T-cell (primary cell): ENCODE measurements at places on chromosomes 2 and 18. TPM values are rescaled to one million over a fixed set of nuclear protein-coding genes. Genes with fewer than 3 reads are reported as not detected.

GRCh38 chr18:25169701-25170100, 182.3 kb downstream of the ZNF521 start:
- DNase-seq = no peak

DNA sequence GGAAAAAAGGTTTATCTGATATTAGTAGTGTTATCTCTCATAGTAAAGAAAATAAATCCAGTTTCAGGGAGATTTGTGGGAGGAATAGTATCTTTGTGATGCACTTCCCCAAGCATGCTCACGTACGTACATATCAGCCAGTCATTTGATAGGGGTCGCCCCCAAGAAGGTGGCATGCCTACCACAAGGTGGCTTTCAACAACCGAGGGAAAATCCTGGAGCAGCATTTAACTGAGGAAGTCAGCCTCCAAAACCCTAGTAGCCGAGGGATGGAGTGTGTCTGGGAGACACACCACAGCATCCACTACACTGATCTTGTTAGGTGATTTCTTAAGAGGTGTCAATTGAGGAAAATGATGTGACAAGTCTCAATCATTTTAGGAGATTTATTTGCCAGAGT, 623.9 kb downstream of the NYAP2 start:
- DNase-seq = no peak

DNA sequence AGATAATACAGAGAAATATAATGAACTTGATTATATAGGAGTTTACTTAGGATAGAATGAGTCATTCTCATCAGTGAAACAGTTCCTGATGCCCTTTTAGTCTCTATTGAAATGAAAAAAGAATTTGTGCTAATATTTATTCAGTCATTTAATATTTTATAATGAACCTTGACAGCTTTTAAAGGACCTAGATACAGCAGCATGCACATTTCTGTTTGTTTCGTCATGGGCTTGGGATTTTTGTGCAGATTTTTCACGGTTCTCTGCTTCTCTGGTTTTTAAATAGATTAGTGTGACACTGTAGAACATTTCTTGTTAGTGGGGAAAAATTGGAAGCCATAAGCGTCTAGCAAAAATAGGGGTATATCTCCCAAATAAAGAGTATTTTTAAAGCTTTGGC, 60.7 kb downstream of the NABP1 start:
- no peak for DNase-seq

- no peak for DNase-seq
These were observed 62.0 kb upstream of the FZD5 start for GRCh38 chr2:207831584-207832248.

DNA sequence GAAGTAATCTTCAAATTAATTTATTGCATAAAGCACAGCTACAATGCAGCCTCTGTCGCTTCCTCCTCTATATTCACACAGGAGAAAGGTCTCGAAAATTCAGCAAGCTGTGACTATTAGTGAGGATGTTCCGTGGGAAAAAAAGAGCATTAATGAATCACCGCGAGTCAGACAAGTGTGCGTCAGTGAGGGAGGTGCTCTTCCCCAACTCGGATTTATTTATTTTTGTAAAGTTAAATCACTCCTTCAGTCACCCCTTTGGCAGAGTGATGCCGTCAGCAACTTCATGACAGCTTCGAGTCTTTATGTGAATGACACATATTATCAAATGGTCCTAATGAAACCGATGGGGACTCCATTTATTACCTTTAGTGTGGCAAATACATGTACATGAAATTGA, 648.9 kb upstream of the SALL3 start:
- no peak for DNase-seq

DNA sequence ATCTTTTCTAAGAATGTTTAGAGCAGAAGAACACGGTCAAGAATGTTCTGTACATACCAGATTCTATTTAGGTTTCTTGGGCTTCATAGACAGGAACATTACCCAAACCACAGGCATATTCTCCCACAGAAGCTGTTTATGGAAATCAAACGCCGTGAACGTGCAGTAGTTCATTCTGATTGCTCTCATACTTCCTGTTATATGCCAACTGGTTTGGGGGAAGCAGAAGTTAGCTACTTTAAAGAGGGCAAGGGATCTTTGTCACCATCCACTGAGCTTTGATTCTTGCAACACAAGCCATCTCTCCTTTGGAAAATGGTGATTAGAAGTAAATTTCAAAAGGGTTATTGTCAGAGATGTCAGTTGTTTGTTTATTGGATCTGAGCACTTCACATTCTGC, 182.2 kb upstream of the NRP2 start:
- no peak for DNase-seq

GRCh38 chr2:114192362-114192761, 250.1 kb upstream of the DPP10 start:
- DNase-seq = no peak

DNA sequence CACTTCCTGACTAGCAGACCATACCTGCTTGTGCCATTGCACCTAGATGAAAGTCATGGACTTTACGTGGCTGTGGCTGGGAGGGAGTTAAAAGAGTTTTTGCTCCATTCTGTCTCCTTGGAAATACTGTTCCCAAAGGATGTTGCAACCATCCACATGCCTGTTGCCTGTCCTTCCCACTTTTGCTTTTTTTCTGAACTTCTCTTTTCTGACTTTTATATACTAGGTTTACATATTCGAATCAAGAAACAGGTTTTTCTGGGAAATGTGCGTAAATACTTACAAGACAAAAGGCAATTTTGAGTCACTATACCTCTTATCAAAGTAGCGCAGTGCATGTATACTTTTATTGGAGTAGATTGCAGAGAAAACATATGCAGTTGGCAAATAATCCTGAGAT, 244.8 kb downstream of the PRKCE start:
- DNase-seq = no peak

DNA sequence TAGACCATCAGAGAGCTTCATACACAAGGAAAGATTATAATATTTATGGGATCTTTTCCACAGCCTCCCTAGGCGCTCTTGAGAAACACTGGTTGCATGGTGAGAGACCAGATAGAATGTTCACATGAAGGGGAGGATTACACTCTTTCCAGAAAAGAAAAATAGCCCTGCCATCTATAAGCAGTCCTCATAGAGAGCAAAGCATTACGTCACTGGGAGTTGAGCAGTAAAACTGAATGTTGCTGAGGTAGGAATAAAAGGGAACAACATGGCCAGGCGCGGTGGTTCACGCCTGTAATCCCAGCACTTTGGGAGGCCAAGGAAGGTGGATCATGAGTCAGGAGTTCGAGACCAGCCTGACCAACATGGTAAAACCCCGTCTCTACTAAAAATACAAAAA, 1934.3 kb downstream of the SUCLG1 start:
- no peak for DNase-seq

- DNase-seq = peak; percentile 67
These were observed 9.7 kb downstream of the ITGA4 start for GRCh38 chr2:181466661-181467576.

- DNase-seq = no peak
These were observed 89.0 kb upstream of the RBMS1 start for GRCh38 chr2:160582490-160583145.

DNA sequence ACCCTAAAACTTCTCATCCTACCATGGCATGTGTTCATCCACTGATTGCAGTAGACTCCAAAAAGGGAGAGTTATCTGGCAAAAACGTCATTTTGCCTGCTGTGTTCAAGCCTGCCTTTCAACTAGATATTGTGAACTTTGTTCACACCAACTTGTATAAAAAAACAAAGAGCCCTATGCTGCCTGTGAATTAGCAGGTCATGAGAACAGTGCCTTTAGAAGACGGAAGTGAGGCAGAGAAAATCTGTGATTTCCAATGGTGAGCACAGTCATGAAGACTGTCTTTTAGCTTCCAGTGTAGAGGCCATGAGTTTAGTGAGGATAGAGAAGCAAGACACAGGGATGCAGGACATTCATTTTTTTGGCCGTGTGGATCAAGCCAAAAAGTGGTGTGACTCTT, 103.6 kb upstream of the PGAP1 start:
- no peak for DNase-seq

DNA sequence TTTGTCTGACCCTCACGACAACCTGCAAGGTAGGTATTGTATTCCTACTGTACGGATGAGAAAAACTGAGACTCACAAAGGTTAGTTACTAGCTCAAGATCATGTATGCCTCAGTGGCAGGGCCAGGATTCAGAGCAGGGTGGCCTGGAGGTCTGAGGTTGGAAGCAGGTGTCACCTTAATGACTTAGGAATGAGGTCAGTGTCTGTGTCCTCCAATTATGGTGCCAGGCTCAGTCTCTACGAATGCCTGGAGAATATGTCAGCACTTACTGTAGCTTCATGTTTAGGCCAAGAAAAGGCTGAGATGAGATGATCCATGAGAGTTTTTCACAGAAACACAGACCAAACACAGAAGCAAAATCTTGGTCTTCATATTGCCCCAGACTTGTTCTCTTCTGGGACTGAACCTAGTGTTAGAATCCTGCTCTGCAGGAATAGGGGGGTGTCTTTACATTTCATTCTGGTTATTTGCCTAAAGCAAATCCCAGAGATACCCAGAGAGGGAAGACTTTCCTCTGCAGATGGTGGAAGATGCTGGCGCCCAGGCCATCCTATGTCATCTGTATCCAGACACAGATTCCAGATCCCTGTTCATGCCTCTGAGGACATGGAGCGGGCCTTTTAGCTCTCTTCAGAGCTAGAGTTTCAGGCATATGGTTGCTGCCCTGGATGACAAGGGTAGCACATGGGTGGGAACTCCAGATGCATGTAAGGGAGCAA, 16.3 kb upstream of the RAB10 start:
- DNase-seq = no peak

DNA sequence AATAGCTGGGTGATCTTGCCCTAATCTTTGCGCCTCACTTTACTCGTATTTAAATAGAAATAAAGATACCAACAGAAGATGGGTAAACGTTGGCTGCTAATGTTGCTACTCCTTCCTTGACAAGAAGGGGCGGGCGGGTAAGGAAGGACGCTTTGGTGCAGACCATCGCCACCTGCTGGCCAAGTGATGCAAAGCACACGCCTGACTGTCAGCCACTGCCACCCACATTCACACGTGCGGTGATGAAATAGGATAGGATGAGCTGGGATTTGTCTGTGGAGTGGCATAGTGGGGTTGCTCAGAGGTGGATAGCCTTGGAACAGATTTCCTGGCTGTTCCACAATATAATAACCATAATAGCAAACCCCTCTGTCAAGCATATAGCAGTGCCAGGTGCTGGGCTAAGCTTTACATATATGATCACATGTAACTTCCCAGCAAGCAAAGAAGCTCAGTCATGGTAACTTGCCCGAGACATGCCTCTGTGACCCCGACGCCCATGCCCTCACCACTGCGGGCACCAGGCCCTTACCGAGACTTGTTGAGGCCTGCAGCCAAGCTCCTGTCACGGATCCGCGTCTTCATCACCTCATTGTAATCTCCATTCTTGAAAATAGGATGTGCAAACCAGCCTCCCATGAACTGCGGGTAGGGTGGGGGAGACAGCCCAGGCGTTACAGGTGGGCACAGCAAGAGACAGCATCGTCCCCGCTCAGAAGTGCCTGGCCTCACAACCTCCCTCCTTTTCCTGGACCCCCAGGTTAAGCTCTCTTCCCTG, 39.3 kb downstream of the LCT start:
- peak; percentile 76 for DNase-seq

DNA sequence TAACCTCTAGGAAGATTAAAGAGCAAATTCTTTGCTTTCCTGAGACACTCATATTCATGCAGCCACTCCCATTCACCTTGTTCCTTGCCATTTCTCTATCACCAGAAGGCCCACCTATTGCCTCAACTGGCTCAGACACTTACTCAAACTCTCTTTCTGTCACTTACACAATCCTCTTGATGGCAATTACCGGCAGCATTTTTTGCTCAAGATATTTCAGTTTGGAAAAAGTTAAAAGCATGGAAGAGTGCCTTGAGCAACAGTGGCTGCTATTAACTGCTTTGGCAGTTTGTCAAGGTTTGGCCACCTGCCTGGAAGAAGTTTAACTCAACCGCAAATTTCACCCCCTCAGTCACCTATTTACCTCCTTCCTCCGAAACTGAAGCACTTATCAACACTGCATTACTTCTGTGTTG, 1104.0 kb upstream of the PIK3C3 start:
- DNase-seq = no peak

DNA sequence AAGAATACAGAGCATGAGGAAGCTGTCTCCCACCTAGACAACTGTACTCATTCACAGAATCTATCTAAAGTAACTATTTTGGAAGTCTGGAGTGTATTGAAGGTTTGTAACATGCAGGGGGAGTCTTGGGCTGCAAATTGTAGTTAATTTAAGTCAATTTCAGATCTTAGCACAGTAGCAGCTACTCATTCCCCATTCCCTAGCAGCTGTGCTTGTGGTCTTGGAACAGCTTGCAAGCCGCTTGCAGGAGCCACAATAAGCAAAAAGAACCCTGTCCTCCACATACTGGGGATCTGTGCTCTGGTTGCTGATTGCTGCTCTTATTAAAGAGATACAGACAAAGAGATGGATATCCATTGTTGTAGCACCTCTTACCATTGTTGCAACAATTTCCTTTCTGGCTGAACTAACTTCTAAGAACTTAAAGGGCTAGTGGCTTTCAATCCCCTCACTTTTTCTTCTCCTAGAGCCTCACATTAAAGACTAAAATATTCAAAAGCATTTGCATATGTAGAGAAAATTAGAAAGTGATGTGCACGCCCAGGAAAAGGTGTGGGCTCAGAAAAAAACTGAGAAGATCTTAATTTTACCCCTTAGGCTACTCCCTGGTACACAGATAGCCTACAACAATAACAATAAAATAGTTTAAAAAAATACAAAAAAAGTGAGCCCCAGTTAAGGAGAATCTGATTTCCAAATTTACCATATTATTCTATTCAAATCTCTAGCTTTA, 1775.1 kb upstream of the PIK3C3 start:
- no peak for DNase-seq

DNA sequence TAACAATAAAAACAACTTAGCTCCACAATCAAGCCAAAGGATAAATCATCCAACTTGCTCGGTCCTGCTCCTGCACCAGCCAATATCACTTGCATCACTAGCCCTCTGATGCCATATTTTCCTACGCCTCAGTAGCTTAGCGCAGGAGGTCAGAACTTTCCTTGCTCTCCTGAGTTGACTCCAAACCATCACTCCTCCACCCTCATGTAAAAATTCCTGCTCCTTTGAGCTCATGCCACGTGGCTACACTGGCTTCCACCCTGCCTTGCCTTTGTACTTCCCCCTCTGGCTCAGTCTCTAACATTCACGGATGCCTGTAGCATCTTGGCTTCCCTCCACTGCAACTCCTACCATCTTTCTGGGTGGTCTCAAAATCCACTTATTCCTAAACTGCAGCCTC, 25.2 kb downstream of the AAK1 start:
- no peak for DNase-seq

Gene UGT1A7
- total RNA-seq = not detected

Gene DPP10
- total RNA-seq = not detected

Gene ZC3H6
- total RNA-seq = 19.6 TPM

Gene HOXD8
- not detected for total RNA-seq
